ENCODE measurements at places on chromosomes 6 and 20.

GRCh38 chr20:44730441-44730840 is 15.2 kb upstream of the KCNK15 start:
- no peak for DNase-seq

DNA sequence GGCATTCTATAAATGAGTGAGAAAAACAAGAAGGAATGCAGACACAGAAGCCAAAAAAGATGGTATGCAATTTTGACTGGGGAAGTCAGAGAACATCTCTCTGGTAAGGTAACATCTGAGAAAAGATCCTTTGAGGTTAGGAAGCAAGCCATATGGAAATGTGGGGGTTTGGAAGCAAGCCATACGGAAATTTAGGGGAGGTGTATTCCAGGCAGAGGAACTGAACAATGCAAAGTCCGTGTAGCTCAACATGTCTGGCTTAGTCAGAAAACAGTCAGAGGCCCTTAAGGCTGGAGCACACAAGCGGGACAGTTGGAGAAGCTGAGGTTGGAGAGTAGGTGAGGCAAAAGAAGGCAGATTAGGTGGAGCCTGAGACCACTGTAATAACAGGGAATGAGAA is 35.3 kb downstream of the RALGAPA2 start:
- DNase-seq: no peak

DNA sequence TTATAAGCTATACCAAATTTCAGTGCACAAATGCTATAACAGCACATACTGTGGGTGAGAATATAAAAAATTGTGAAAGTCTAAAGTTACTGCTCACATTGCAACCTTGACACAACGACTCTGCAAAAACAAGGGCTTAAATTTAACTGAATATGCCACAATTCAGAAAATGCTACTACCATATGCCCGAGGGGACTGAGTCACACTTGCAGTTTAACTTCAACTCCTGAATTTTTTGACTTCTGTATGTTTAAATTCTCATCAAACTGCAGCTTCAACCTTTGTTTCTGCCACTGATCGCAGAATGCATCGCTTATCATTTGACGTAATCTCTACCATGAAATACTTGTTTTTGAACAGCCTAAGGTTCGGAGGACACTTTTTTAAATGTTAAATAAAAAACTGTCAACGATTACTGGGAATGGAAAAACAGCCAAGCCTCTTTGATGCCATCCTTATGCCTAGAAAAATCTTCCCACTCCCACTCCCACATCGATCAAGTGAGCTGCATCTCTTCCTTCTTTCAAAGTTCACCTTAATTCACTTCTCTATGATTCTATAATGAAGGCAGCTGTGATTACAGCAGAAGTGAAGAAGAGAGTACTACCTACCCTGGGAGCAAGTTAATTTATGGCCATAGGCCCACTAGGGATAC is 136.5 kb downstream of the ATXN1 start:
- DNase-seq: no peak

- DNase-seq: no peak
Measured at GRCh38 chr6:135665935-135666334, 168.4 kb upstream of the AHI1 start.

DNA sequence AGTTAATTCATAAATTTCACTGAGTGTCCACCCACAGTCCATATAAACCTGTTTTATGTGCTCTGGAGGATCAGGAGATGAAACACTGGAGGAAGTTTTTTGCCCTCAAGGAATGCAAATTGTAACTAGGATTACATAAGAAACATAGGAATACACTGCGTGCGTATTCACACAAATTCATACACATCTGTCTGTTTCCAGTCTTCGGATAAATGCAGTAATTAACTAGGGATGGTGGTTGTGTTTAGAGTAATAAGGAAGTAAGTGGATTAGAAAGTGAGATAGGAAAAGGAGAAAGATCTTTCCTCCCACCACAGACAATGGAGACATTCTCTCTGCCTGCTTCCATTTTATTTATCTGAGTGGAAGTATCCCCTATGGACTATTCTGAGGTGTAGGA is 35.7 kb upstream of the POPDC3 start:
- no peak for DNase-seq

GRCh38 chr6:109791301-109791700 is 100.2 kb downstream of the FIG4 start:
- DNase-seq: no peak

- DNase-seq: no peak
Measured at GRCh38 chr20:63246490-63247288, 7.6 kb downstream of the NKAIN4 start.

- no peak for DNase-seq
Measured at GRCh38 chr20:47127546-47127945, 229.0 kb downstream of the ZMYND8 start.

GRCh38 chr6:13733178-13733887 is 21.7 kb upstream of the RANBP9 start:
- DNase-seq: no peak

GRCh38 chr6:53887316-53887715 is 92.5 kb downstream of the LRRC1 start:
- no peak for DNase-seq

- DNase-seq: no peak
Measured at GRCh38 chr6:36969988-36970891, 15.7 kb downstream of the PI16 start.
